ENCODE measurements at places on chromosomes 4 and X.

DNA sequence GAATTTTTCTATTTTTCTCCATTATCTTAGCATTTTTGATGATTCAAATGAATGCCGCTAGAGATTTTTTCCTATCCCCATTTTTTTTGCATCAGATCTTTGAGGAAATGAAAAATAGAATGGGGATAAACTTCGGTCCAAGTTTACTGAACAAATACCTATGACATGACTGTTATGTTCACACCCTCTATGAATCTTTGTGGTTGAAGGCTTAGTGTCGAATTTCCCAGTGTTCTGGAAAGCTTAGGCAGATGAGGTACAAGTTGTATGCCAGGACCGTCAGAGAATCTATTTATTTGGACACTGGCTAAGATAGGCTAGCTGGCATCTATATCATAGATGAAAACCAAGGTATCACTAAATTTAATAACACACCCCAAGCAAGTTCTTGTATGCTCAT, 123.4 kb downstream of the SPCS3 start:
- no peak for DNase-seq

DNA sequence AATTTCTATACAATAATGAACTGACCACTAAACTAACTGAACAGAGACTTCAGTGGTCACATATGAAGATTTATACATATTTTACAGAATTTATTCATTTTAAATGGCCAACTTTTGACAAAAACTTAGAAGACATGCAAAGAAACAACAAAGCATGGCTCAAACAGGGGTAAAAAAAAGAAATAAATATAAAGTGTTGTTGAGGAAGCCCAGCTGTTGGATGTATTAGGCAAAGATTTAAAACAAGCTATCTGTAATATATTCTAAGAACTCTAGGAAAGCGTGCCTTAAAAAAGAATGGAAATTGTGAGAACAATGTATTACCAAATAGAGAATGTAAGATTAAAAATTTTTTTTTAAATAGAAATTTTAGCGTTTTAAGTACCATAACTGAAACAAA, 210.9 kb upstream of the HTR2C start:
- DNase-seq: no peak

DNA sequence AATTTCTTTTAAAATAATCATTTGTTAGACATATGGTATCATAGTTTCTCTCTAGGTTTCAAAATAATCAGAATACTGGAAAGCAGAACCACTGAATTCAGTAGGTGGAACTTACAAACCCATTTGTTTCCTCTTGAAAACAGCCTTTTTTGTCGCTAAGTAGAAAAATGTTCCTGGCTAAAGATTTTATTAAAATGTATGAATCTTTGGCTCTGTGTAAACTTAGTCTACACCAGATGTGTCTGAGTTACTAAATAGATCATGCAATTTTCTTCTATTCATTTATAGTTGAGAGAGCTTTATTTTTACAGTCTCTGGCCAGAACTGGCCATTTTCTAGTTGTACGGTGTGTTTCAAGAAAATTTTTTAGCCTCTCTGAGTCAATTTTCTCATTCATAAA, 1.0 kb downstream of the CYSLTR1 start:
- DNase-seq: no peak

GRCh38 chr4:15558561-15558960, 88.9 kb downstream of the CC2D2A start:
- DNase-seq: no peak

DNA sequence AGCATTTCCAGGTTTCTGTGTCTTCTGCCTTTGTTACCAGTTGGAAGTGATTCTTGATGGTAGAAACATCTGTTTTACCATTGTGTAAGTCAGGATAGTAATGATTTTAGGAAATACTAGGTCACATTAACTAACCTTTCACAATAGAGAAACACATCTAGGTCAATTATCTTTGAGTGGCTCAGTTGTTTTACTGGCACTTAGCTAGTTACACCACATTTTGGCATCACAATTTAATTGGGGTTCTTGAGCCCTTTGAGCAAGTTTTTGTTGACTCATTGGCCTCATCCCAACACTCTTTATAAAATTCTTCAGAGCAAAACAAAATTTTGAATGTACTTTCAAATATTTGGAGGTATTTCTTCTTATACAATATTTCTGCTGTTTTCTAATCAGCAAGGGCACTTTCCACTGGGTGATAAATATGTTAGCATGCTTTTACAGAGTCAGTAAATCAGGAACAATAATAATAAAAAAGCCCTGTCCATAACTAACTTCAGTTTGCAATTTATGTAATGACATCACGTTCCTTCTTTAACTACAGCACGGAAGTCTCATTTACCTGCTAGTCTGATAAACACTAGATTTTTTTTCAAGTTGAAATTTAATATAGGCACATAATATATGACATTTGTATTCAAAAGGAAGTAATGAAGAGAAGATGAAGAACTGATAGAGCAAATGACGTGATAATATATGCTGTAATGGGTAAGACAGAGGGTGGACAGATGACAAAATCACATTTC, 64.8 kb upstream of the GK2 start:
- DNase-seq: no peak

- no peak for DNase-seq
Measured at GRCh38 chr4:56704089-56704871, 23.2 kb upstream of the HOPX start.

DNA sequence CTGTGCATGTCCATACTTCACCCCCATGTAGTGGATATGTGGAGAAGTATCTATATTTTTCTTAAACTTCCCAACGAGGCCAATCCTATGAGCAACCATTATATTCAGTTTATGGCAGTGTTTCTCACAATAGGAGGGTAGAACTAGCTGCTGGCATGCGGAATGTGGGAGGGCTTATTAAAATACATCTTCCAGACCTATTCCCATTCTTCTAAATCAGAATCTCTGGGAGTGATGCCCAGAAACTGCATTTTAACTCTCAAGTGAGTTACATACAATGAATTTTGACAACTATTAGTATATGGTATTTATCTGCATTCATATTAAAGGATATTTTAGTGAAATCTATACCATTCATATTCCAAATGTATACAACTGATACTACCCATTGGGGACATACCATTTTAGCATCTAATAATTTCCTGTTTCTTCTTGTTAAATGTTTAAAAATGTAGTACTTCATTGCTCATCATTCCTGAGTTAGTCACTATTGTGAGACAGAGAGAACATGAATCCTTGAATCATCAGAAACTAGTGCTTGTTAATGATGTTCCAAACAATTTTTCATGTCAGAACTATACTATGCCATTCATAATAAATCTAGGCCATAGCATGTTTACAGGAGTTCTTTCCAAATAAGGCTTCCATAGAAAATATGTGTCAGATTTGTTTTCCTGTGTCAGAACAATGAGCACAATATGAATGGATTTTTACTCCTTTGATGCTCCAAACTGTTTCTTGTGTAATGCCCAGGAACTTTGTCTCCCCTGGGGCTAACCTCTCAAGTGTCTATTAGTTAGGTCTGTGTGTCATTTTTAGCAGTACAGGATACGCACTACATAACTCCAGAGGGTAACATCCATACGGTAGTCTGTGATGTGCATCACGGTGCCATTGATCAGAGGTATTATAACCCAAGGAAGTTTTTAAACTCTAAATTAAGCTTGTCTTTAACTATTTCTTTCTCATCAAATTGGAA, 198.8 kb upstream of the BMP3 start:
- no peak for DNase-seq
